ENCODE measurements at places on chromosomes 13 and 19.

- DNase-seq = no peak
Measured at GRCh38 chr13:85970727-85971126, 171.5 kb upstream of the SLITRK6 start.

DNA sequence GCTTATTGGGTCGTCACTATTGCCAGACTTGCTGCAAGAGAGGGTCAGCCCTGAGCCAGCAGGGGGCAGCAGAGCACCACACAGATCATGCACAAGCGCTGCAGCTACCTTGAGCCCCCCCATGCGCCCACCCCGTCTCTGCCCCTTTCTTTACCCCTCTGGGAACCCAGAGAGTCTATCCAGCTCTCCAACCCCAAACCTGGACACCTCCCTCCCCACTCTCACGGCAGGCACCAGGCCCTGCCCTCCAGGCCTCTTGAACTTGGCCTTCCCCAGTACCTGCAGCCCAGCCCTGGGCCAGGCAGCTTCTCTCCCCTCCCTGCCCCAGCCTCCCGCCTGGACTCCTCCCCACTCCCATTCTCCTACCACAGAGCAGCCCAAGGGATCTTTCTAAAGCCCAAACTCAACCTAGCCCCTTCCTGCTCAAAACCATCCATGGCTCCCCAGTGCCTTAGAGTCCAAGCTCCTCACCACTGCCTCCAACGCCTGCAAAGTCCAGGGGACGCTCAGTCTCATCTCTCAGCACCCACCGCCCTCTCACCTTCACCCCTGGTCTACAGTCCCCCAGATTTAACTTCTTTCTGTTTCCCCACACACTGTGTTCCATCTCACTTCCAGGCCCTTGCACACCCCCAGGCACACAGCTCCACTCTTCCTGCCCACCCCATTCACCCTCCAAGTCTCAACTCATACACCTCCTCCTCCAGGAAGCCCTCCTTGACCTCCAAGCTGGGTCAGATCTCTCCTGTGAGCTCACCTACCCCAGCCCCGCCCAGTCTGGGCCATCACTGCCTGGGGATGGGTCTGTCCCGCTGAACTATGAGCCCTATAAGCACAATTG lies 9.4 kb upstream of the CEACAM16 start:
- peak; percentile 40 for DNase-seq

- DNase-seq = no peak
Measured at GRCh38 chr13:50990818-50991506, 81.4 kb downstream of the RNASEH2B start.

DNA sequence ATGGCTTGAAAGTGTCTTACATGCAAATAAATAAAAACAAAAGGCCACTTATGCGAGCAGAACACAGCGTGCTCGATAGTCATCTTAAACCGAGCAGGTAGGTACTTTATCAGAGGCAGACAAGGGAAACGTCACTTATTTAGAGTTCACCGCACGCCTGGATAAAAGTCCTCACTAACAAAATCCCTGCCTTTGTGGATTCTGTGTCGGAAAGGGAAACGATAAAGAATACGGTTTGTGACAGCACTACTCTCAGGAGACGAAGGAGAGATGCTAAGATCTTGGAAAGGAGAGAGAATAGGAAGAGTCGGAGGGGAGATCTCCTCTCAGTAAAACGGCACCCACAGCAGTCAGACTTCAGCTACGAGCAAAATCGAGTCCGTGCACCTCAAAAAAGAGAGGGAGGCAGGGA lies 581 bp downstream of the RCBTB1 start:
- DNase-seq = no peak

DNA sequence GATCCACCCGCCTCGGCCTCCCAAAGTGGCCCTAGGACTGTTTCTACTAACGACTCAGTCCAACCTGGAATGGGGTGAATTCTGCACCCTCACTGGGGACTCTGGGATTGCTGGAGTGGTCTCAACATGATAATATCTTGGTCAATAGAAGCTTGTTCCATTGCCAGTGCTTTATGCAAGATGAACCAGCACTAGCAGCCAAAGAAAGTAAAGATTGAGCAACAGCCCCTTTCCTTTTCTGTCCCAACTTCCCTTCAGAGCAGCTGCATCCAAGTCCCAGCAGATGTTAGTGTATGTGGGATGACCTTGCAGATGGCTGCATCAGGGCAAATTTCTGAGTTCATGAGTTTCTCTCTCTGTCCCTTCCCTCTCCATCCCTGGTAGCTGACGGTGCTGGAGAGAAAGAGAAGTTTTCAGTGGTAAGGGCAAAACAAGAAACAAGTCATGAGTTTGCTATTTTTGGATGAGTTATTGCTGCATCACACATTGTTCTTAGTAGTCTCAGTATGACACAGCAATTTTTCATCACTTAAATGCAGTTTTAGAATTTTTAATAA lies 183.6 kb upstream of the EDNRB start:
- no peak for DNase-seq

GRCh38 chr13:39888865-39889810 lies 233.7 kb downstream of the COG6 start:
- DNase-seq = no peak

- DNase-seq = no peak
Measured at GRCh38 chr19:31352782-31353651, 3.8 kb upstream of the TSHZ3 start.

- DNase-seq = peak; percentile 76
Measured at GRCh38 chr19:42108527-42109389, 23.5 kb downstream of the POU2F2 start.

GRCh38 chr13:86601351-86601750 lies 802.1 kb upstream of the SLITRK6 start:
- DNase-seq = no peak

DNA sequence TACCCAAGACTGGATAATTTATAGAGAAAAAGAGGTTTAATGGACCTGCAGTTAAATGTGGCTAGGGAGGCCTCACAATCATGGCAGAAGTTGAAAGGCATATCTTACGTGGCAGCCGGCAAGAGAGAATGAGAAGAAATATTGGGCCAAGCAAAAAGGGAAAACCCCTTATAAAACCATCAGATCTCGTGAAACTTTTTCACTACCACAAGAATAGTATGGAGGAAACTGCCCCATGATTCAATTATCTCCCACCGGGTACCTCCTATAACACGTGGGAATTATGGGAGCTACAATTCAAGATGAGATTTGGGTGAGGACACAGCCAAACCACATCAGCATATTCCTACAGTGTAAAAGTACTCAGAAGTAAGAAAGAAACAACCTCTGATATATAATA lies 4.7 kb upstream of the KBTBD7 start:
- DNase-seq = no peak

DNA sequence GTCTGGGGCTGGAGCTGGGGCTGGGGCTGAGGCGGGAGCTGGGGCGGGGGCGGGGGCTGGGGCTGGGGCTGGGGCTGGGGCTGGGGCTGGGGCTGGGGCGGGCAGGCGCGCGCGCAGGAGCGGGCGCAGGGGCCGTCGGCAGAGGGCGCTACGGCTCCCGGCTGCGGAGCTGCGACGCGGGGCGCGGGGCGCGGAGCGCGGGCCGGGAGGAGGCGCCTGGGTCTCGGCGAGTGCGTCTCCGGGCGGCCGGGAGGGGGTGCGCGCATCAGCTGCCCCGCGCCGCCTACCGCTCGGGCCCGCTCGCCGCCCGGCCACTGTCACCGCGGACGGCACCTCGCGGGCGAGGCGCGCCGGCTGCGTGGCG lies 422 bp upstream of the MTUS2 start:
- no peak for DNase-seq

GRCh38 chr19:28785971-28786370 lies 427.0 kb downstream of the UQCRFS1 start:
- no peak for DNase-seq

DNA sequence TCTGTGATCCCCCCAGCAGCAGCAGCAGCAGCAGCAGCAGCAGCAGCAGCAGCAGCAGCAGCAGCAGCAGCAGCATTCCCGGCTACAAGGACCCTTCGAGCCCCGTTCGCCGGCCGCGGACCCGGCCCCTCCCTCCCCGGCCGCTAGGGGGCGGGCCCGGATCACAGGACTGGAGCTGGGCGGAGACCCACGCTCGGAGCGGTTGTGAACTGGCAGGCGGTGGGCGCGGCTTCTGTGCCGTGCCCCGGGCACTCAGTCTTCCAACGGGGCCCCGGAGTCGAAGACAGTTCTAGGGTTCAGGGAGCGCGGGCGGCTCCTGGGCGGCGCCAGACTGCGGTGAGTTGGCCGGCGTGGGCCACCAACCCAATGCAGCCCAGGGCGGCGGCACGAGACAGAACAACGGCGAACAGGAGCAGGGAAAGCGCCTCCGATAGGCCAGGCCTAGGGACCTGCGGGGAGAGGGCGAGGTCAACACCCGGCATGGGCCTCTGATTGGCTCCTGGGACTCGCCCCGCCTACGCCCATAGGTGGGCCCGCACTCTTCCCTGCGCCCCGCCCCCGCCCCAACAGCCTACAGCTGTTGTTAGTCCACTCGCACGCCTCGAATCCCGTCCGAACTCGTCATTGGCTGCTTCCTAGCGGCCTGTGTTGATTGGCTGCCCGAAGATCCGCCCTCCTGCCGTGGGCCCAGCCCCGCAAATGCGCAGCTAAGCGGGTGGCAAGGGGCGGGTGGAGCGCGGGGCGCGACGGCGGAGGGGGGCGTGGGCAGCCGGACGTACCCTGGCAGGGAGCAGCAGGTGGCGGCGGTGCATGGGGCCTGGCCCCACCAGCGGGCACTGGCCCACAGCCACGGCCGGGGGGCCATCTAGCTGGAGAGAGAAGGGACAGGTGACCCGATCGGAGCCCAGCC lies 1.4 kb upstream of the SIX5 start:
- DNase-seq = peak; percentile 77

DNA sequence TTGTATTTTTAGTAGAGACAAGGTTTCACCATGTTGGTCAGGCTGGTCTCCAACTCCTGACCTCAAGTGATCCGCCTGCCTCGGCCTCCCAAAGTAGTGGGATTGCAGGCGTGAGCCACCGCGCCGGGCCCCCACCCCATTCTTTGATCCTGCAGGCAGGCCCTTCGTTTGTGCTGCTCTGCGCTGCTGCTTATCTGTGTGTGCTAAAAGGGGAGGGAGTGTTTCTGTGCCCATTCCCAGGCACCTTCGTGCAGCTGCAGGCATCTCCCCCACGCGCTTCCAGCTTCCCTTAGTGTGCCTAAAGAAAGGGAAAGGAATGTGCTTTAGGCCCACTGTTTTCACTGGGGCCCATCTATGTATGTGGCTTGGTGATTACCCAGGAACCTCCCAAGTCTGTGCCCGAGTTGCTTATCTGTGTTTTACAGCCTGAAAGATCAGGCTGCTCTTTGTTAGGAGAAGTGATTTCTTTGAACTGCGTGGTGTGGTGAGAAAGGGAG lies 27.2 kb downstream of the EPN1 start:
- DNase-seq = no peak

DNA sequence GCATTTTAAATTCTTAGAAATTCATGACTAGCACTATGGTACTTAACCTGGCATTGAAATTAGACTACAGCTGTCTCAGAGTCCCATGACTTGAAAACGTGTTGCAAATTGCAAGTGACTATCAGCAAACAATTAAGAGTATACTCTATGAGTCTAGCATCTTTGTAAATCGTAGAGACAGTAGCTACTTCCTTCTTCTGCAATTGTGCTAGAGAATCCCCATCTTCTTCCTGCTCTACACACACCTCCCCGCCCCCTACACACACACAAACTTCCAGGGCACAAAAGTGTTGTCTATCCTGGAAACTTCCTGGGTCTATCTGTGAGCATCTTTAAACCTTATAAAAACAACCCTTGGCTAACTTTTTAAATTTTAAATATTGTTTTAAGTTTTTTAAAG lies 35.2 kb upstream of the MIR17HG start:
- no peak for DNase-seq

- no peak for DNase-seq
Measured at GRCh38 chr13:20825477-20825875, 51.7 kb upstream of the EEF1AKMT1 start.

GRCh38 chr19:31511696-31512095 lies 162.5 kb upstream of the TSHZ3 start:
- no peak for DNase-seq

GRCh38 chr19:49423985-49424303 lies 703 bp upstream of the PTH2 start:
- no peak for DNase-seq

GRCh38 chr19:16895467-16896145 lies 6.8 kb downstream of the F2RL3 start:
- DNase-seq = no peak

- no peak for DNase-seq
Measured at GRCh38 chr13:67857581-67858310, 627.6 kb upstream of the PCDH9 start.

GRCh38 chr13:113923376-113924063 lies 50.4 kb downstream of the C13orf46 start:
- no peak for DNase-seq

DNA sequence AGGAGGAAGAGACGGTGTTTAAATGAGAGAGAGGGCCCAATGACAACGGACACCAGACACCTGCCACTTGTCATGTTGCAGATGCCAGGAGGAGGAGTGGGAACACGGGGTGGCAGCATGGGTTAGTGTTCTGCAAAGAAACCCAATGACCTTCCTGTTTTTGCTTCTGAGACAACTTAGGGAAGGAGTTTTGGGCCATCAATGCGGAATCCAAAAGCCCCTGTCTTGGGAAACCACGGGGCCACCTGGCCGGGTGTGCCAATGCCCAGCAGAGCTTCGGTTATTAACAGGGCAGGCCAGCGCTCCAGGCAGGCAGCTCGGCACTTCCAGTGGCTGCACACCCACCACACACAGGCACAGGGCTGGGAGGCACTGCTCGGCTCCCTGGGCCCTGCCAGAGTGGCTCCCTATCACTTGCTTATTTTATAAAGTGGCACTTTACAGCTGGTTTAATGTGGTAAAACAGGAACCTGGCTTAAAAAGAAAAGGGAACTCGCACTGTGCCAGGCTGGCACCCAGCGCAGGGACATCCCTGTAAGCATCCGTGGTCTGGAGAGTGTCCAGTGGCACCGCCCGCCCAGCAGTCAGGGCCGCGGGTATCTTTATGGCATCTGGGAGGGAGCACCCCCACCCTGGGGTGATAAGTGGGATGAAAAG lies 19.1 kb downstream of the ELL start:
- no peak for DNase-seq

- DNase-seq = no peak
Measured at GRCh38 chr13:95250961-95251360, 50.3 kb downstream of the ABCC4 start.

GRCh38 chr13:101082441-101082840 lies 333.9 kb downstream of the NALCN start:
- no peak for DNase-seq

DNA sequence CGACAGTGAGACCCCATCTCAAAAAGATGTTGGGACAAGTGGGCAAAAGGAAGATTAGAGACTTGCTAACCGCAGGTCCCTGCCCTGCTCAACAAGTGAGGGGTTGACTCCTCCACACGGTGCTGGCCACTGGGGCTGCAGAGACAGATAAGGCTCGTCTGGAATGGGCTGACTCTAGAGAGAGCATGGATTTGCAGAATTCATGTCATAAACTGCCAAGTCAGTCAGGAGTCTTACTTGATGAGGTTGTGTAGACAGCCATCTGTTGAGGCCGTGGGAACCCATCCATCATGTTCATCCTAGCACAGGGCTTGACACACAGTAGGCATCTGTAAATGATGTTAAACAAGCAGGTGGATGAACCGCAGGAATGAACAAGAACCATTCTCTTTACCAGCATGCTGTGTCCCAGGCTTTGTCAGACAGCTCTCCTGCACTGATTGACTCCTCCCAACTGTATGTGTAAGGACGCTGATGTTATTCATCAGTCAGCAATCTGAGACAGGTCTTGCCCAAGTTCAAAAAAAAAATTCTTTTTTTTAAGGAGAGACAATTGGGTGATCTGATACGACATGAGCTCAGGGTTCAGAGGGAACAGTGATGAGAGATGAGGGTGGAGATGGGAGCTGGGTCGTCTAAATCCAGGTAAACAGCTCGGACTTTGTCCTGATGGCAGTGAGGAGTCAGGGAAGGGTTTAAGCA lies 8.8 kb downstream of the PAF1 start:
- no peak for DNase-seq
